ENCODE measurements at places on chromosomes 1 and 21.
A peak's percentile ranks its signal among the peaks of the same experiment; 100 is the strongest.

DNA sequence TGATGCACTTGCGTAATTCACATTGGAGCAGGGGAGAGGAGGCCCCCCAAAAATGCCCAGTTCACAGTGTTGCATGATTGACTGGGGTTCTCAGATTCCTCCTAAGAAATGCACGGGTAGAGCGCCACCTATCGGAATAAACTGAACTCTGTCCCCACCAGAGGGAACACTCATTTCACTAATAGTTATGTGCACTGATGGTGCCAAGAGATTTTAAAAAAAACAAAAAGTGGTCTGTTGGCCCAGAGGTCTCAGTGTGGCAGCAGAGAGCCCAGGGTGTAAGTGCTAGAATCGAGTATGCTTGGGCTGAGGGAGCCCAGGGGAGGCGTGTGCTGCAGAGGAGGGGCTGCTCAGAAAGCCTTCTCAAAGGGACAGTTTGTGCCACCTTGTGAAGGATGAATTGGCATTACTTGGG lies 6.9 kb downstream of the PINK1 start:
- no peaks in the 10 kb centered on the region for H3K36me3 ChIP-seq
- no peak overlapping the region for H3K27ac ChIP-seq
- no peaks in the 10 kb centered on the region for H3K27me3 ChIP-seq

GRCh38 chr1:65939191-65939590 lies 146.5 kb downstream of the PDE4B start:
- H3K4me3 ChIP-seq, result no peak overlapping the region
- DNase-seq, result no peak
- H3K27me3 ChIP-seq, result peaks cover 40% of the 10 kb centered on the region
- H3K4me1 ChIP-seq, result no peaks in the 10 kb centered on the region

GRCh38 chr21:31983120-31983519 lies 110.3 kb downstream of the HUNK start:
- no peak overlapping the region for H3K27ac ChIP-seq
- H3K27me3 ChIP-seq, result peaks cover 2% of the 10 kb centered on the region
- H3K4me1 ChIP-seq, result no peaks in the 10 kb centered on the region
- no peaks in the 10 kb centered on the region for H3K36me3 ChIP-seq

- H3K4me3 ChIP-seq, result no peak overlapping the region
- H3K36me3 ChIP-seq, result no peaks in the 10 kb centered on the region
- H3K27me3 ChIP-seq, result no peaks in the 10 kb centered on the region
- no peak for DNase-seq
- no peaks in the 10 kb centered on the region for H3K4me1 ChIP-seq
- no peak overlapping the region for H3K27ac ChIP-seq
Observed at GRCh38 chr1:173113015-173113741, 62.4 kb upstream of the TNFSF18 start.

DNA sequence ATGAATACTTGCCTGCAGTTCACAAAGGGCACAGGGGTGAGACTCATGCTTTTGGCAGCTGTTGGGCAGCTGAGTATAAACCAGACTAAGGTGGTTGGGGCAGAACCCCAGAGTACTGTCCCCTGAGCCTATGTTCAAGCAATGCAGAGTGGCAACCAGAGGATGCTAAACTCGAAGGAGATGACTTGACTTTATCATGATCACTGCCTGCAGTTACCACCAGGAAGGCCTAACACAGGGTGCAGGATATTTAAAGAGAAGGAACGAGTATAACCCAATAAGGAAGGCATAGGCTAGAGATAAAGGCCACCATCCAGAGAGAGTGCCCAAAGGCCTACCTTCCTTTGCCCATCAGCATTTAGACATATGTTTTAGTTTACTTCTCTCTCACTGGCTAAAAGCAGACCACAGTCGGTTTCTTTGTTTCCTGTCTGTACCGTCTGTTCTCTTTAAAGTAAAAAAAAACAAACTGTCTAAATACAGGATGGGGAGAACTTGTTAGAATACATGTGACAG lies 83.3 kb downstream of the MPZL1 start:
- peak; percentile 64 for DNase-seq
- peaks cover 1% of the 10 kb centered on the region for H3K36me3 ChIP-seq
- H3K4me1 ChIP-seq, result peaks cover 29% of the 10 kb centered on the region
- H3K4me3 ChIP-seq, result no peak overlapping the region
- H3K27ac ChIP-seq, result peak overlapping the region; percentile 93

GRCh38 chr1:218558271-218558810 lies 213.2 kb downstream of the TGFB2 start:
- no peaks in the 10 kb centered on the region for H3K36me3 ChIP-seq
- no peaks in the 10 kb centered on the region for H3K27me3 ChIP-seq
- H3K4me1 ChIP-seq, result no peaks in the 10 kb centered on the region
- DNase-seq, result no peak
- H3K27ac ChIP-seq, result no peak overlapping the region

GRCh38 chr1:67166196-67166595 lies at the start of gene IL23R:
TSS of gene IL23R (plus strand) at chr1:67166454. CDS start at chr1:67168121, 1,667 bp downstream.
- peak; percentile 56 for DNase-seq
- H3K27ac ChIP-seq, result peak within 1 kb of the TSS; percentile 27
- peaks cover 47% of the 10 kb centered on the region for H3K4me1 ChIP-seq
- H3K36me3 ChIP-seq, result peaks cover 11% of the 10 kb centered on the region

- no peaks in the 10 kb centered on the region for H3K27me3 ChIP-seq
- no peak for DNase-seq
- H3K27ac ChIP-seq, result no peak overlapping the region
- no peaks in the 10 kb centered on the region for H3K4me1 ChIP-seq
Observed at GRCh38 chr1:3497521-3497920, 43.1 kb downstream of the ARHGEF16 start.

- peaks cover 11% of the 10 kb centered on the region for H3K27me3 ChIP-seq
- DNase-seq, result no peak
- no peak overlapping the region for H3K27ac ChIP-seq
- H3K4me1 ChIP-seq, result no peaks in the 10 kb centered on the region
- H3K36me3 ChIP-seq, result no peaks in the 10 kb centered on the region
Observed at GRCh38 chr21:43571976-43572375, 87.3 kb downstream of the HSF2BP start.

DNA sequence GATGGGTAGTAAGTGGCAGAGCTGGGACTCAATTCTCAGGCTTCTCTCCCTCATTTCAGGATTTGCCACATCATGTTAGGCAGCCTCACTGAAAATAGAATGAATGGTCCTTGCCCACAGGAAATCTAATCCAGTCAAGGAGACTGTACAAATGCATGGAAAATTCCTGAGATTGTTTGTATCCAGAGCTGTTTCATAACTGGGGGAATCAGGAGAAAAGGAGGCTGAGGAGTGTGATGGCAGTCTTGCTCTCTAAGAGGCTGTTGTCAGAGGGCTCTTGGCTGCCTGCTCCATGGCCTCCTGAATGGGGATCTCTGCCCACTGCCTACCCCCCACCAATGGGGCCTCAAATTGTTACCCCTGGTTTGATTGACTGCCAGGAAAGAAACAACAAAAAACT lies 141.9 kb upstream of the TNR start:
- no peak overlapping the region for H3K27ac ChIP-seq
- H3K4me3 ChIP-seq, result no peak overlapping the region

DNA sequence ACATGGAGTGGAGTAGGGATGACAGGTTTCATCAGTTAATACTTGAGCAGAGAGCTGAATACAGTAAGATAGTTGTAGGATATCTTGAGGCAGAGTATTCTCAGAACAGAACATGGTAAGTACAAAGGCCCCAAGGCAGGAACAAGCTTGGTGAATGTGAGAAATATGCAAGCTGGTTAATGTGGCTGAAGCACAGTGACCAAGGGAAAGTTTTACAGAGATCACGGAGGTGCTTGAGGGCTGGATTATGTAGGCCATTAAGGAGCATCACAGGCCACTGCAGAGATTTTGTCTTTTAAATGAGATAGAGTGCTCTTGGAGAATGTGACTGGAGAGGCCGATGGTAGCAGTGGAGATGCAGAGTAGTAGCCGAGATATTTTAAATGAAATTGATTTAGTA lies 54.0 kb upstream of the BOLA1 start:
- no peaks in the 10 kb centered on the region for H3K27me3 ChIP-seq
- DNase-seq, result peak; percentile 57
- peak overlapping the region; percentile 98 for H3K27ac ChIP-seq
- H3K4me1 ChIP-seq, result peaks cover 53% of the 10 kb centered on the region
- H3K4me3 ChIP-seq, result peak overlapping the region; percentile 95
- H3K36me3 ChIP-seq, result peaks cover 45% of the 10 kb centered on the region

GRCh38 chr1:99786751-99787501 lies 20.5 kb upstream of the FRRS1 start:
- no peak overlapping the region for H3K4me3 ChIP-seq
- peaks cover 37% of the 10 kb centered on the region for H3K27me3 ChIP-seq
- H3K36me3 ChIP-seq, result peaks cover 8% of the 10 kb centered on the region

- H3K4me3 ChIP-seq, result no peak overlapping the region
- no peaks in the 10 kb centered on the region for H3K36me3 ChIP-seq
- no peak overlapping the region for H3K27ac ChIP-seq
- H3K27me3 ChIP-seq, result no peaks in the 10 kb centered on the region
Observed at GRCh38 chr1:238489006-238489405, 598.3 kb upstream of the ZP4 start.

DNA sequence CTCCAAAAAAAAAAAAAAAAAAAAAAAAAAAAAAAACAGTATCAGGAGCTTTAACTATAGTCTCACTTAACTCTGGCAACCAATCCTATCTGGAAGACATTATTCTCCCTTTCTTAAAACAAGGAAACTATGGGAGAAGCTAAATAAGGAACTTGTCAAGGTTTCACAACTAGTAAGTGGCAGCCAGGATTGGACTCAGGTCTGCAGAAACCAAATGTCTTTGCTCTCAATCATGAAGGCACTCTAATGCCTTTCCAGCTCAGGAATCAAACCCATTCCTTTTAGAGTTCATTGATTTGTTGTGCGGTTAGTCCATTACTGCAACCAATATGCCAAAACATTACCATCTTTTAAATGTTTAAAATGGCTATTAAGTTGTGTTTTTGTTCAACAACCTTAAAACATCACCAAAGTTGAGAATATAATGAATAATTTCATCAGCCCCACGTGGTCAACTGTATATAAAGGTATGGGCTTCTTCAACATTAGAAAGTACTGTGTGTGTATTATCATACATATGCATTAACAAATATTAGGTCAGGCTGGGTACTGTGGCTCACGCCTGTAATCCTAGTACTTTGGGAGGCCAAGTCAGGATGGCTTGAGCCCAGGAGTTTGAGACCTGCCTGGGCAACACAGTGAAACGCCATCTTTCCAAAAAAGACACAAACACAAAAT lies 1.5 kb downstream of the EPRS1 start:
- H3K36me3 ChIP-seq, result peaks cover 9% of the 10 kb centered on the region
- H3K27ac ChIP-seq, result peak overlapping the region; percentile 96
- DNase-seq, result no peak
- no peaks in the 10 kb centered on the region for H3K27me3 ChIP-seq
- H3K4me3 ChIP-seq, result peak overlapping the region; percentile 99
- H3K4me1 ChIP-seq, result peaks cover 40% of the 10 kb centered on the region

- no peaks in the 10 kb centered on the region for H3K36me3 ChIP-seq
- no peaks in the 10 kb centered on the region for H3K27me3 ChIP-seq
- no peak overlapping the region for H3K4me3 ChIP-seq
- peak overlapping the region; percentile 56 for H3K27ac ChIP-seq
- DNase-seq, result no peak
Observed at GRCh38 chr1:167089939-167090313, 251 bp downstream of the GPA33 start.

DNA sequence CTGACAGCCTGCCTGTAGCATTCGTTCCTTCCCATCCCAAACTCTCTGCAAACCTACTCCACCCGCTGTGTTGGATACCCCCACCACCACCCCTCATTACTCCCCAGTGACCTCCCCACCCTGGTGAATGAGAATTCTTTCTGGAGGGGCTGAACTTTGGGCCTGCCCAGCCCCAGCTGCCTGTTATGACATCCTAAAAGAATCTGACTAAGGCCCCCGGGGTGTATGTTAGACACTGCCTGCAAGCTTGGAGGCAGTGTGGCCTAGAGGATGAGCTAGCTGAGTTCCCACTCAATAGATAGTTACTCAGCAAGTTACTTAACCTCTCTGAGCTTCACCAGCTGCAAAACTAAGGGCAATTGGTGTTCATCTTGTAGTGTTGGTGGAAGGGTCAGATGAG lies 110.2 kb upstream of the FGGY start:
- H3K4me1 ChIP-seq, result no peaks in the 10 kb centered on the region
- H3K36me3 ChIP-seq, result no peaks in the 10 kb centered on the region
- no peak overlapping the region for H3K27ac ChIP-seq
- no peak overlapping the region for H3K4me3 ChIP-seq
- DNase-seq, result no peak
- H3K27me3 ChIP-seq, result no peaks in the 10 kb centered on the region

- no peak overlapping the region for H3K4me3 ChIP-seq
- peaks cover 14% of the 10 kb centered on the region for H3K4me1 ChIP-seq
- no peak overlapping the region for H3K27ac ChIP-seq
- peaks cover 15% of the 10 kb centered on the region for H3K36me3 ChIP-seq
Observed at GRCh38 chr1:93720956-93721626, 39.5 kb upstream of the BCAR3 start.

- peaks cover 2% of the 10 kb centered on the region for H3K4me1 ChIP-seq
- H3K27ac ChIP-seq, result no peak overlapping the region
- no peak for DNase-seq
- H3K4me3 ChIP-seq, result no peak overlapping the region
Observed at GRCh38 chr1:66207484-66207883, 326.5 kb upstream of the SGIP1 start.

DNA sequence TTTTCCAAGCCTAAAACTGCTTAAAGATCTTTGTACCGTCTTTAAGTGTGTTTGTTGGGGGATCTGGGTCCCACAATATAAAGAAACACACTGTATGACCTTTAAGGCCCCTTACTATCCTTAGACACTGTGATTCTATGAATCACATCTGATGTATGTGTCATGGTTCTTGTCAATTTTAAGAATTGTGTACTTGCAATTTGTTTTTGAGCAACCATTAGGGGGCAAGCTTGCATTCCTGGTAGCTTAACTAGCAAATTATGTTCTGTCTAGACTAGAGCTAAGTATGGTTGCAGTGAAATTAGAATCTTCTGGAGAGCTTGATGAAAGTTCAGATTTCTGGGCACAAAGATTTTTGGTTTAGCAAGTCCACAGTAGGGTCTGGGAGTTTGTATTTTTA lies 219.5 kb downstream of the TPR start:
- peaks cover 2% of the 10 kb centered on the region for H3K27me3 ChIP-seq
- no peaks in the 10 kb centered on the region for H3K4me1 ChIP-seq
- DNase-seq, result no peak
- no peak overlapping the region for H3K4me3 ChIP-seq

DNA sequence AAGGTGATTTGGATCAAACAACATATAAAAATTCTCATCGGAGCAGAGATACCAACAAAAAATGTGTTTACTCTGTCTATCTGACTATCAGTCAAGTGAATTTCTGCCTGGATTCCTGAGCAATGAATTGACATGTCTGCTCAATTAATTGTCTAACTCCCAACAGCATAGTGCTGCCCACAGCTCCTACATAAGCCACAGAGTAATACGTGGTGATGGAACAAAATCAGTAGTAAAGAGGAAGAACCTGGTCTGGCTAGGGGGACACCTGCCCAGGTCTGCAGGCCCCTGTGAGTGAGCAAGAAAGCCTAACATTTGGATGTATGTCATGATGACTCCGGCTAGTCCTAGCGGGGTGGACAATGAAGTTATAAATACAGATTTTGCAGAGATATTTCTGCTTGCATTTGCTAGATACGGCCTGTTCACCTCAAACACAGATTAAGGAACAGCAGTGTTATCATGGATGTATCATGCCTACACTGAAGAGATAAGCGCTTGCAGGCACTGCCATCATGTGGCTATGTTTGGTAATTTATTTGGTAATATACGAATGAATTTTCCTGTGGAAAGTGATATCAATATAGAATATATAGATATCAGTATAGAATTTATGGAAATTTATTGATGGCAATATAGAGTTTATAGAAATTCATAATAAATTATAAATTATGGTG lies 69.6 kb upstream of the LRRC8B start:
- no peak overlapping the region for H3K4me3 ChIP-seq
- H3K27ac ChIP-seq, result no peak overlapping the region

GRCh38 chr1:114833421-114833820 lies 21.2 kb upstream of the SYCP1 start:
- H3K4me3 ChIP-seq, result no peak overlapping the region
- peaks cover 10% of the 10 kb centered on the region for H3K27me3 ChIP-seq
- no peaks in the 10 kb centered on the region for H3K36me3 ChIP-seq

Data from activated CD8-positive, alpha-beta memory T cell treated with anti-CD3 and anti-CD28 coated beads, Interleukin-2, amount 10 ng/mL, durations not matched to agents 7 days and 5 days (primary cell).